Body of pancreas (tissue), 4 donors: ENCODE measurements at places on chromosomes 16 and 17. TPM values are rescaled to one million over a fixed set of nuclear protein-coding genes. Genes with fewer than 3 reads are reported as not detected.

GRCh38 chr17:49798738-49799137, 10.3 kb downstream of the KAT7 start:
- DNase-seq, result no peak

DNA sequence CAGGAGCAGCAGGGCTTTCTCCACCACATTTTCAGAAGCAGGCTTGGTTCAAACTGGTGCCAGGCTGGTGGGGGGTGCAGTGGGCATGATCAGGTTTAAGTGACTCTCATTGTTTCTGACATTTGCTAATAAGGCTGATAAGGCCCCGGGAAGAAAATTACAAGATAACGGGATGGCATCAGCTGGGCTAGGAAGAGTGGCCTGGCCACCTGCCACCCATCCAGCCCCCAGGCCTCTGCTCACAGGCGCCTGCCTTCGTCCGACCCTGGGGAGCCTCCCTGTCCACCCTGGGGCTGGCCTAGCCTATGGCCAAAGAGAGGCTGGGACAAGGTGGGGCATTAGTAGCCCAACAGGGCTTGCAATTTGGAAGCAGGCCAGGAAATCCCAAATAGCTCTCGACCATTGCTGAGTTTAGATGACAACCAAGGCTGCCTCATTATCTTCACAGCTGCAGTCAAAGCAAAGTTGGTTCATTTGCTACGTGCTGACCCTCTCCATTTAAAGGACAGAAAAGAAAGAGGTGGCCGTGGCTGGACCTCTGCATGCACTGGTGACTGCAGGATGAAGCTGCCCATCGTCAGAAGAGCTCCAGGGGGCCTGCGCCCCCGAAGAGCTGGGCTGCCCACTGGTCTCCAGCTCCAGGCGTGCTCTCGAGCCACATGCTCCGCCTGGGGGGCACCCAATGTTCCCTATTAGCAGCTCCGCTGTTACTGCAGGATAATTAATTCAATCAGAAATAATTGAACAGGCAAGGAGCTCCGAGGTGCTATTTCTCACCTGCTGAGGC, 44.9 kb downstream of the PEMT start:
- no peak for DNase-seq

DNA sequence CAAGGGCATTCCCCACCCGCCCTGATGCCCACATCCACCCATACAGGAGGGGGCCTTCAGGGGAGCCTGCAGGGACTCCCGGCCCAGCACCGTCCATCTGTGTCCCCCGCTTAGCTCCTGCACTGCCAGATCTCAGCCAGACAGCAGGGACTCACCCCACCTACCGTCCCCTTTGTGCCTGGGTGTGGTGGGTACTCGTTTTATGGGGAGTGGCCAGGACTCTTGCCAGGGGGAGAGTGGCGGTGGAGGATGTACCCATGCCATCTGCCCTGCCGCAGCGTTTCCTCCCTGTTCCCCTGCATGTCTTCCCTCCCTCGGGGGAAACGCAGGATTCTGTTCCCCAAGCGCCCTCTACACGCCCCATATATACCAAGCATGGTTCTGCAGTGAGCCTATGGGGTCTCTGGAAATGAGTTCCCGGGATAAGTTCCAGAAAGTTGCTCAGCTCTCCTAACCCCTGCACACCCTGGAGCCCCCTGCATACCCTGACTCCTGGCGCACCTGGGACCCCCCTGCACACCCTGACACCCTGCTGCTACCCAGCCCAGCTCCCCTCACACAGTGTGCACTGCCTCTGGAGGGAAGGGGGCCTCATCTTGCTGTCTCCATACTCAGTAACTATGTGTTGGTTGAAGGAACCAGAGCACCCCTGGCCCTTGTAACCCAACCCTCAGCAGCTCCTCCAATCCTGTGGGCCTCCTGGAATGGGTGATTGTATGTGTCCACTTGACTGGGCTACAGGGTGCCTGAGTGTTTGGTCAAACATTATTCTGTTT, 4.2 kb upstream of the MAFG start:
- DNase-seq, result no peak

GRCh38 chr17:18136357-18136756, 27.8 kb downstream of the MYO15A start:
- DNase-seq, result no peak

DNA sequence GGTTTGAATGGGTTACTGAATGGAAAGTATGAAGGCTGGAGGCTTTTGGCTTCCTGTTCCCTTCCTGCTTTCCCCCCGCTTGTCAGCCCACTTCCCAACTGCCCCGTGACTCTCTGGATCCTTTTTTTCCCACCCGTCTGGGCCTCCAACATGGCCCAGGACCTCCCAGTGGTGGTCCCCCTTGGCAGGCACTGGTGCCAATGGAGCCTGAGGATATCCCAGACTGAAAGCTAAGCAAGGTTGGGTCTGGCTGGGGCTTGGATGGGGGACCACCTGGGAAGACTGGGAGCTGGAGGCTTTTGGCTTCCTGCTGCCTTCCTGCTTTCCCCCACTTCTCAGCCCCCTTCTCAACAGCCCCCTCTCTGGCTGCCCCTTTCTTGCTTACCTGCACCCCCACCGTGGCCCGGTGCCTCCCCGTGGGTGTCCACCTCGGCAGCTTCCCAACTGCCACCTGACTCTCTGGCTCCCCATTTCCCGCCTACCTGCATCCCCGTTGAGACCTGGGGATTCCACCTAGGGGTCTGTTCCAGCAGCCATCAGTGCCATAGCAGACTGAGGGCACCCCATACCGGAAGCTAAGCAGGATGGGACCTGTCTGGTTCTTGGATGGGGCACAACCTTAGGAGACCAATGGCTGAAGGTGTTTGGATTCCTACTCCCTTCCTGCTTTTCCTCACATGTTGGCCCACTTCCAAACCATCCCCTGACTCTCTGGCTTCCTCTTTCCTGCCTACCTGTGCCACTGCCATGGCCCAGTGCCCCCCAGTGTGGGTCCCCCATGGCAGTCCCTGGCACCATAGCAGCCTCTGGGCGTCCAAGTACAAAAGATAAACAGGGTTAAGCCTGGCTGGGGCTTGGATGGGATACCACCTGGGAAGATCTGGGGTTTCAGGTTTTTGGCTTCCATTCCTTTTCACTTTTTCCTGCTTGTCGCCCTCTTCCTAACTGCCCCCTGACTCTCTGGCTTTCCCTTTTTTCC, 2295.3 kb downstream of the TP53TG3F start:
- no peak for DNase-seq

DNA sequence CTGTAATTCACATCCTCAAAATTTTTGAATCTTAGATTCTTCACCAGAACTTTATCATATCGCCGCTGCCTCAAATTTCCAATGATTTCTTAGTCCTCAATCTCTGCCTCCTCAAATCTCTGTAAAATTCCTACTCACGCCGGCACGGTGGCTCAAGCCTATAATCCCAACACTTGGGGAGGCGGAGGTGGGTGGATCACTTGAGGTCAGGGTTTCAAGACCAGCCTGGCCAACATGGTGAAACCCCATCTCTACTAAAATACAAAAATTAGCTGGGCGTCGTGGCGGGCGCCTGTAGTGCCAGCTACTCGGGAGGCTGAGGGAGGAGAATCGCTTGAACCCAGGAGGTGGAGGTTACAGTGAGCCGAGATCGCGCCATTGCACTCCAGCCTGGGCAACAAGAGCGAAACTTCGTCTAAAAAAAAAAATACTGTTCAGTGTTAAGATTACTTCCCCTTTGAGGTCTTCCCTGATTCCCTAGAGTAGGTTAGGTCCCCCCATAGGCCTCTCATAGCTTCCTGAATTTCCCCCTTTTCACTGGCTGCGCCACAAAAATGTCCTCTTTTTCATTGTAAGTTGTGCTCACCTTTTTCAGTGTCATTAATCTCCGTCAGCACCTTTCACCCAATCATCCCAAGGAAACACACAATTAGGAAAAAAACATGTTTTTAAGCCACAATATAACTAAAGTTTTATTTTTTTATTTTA, 919 bp upstream of the CBX1 start:
- DNase-seq, result no peak

- no peak for DNase-seq
Measured at GRCh38 chr17:64171041-64171440, 41.1 kb upstream of the ERN1 start.

DNA sequence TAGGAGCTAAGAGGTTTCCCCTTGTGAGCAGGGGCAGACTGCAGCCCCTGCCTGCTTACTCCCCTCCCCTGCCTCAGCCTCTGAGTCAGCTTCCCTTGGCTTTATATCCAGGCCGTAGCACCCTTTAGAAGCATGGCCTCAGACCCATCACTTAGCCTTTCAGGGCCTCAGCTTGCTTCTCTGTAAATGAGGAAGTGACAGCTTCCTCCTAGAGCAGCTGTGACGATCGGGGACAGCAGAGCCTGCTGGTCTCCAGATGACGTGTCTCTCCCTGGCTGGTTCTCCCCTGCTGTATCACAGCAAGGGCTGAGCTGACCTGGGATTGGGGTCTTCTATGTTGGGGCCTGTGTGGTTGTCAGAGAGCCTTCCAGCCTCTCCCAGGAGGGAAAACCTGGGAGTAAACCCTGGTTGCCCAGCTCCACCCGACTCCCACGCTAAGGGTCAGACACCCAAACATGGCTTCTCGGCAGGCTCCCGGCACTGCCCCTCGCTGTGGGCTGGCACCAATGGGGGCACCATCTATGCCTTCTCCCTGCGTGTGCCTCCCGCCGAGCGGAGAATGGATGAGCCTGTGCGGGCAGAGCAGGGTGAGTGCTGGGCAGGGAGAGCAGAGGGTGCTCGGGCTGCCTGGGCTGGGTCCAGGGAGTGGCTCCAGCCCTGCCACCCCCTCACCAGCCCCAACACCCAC, 16.3 kb upstream of the MYO15B start:
- DNase-seq, result no peak

GRCh38 chr17:74015990-74016389, 187.5 kb upstream of the RPL38 start:
- no peak for DNase-seq

DNA sequence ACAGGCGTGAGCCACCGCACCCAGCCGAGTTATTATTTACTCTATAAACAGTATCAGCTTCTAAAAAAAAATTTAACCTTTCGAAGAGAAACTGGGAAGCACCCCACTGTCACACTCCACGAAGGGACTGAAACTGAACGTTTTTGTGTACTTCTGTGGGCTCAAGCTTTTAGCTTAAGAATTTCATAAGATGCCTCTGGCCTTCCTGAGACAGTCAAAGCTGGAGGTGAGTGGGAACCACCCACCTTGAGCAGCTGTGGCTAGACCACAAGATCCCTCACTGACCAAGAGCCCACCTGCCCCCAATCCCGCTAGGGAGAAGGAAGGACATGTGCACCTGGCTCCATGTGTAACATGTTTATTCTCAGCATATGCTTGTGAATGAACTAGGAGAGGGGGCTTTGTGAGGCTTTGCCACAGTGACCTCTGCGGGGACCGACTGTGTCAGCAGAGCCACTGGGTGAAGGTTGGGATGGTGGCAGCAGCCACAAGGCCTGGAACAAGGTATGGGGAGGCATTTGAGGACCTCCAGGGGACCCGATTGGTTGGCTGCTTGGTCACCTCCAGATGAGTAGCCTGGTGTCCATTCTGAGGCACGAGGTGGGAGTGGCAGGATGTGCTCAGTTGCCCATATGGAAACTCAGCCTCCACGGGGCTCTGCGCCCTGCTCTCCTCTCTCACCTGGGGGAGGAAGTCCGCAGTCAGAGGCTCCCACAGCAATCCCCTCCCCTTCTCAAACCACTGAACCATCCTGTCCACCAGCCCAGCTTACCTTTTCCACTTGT, 4.8 kb downstream of the DPEP3 start:
- DNase-seq, result no peak

DNA sequence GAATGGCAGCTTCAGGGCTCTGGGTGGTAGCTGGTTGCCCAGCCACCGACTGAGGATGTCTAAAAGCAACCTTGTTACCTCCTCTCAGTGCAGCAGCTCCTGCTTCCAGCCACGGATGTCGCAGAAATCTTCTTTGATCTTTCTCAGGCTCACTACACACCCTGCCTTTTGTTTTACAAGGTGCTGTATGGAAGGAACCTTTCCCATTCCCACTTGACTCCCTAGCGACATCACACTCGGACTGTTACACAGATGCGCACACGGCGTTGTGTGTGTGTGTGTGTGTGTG, 135.8 kb upstream of the CPHXL start:
- no peak for DNase-seq

DNA sequence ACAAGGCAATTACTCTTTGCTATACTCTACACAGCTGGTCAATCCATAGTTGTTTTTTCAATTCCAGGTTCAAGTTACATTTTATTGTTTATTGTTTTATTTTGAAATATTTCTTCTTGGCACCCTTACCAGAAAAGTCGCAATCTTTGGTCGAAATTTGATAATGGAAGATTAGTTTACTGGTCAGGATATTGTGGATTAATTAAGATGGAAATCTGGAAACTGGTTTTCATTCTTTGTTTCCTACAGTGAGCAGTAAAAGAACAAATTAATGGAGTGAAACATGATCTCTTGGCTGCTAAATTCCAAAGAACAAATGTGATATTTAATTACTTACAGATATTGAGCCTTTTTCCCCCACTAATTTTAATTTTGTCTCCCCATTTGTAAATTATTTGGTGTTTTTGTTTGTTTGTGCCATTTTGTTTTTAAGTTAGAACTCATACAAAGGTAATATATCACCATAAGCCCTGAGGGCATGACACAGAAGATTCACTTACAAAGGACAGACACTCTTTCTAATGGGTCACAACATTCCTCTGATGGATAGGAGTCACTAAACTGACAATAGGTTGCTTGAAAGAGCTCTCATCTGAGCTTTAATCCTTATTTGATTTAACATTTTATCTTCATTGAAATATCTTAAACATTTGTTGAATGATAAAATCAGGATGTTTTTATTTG, 700.2 kb downstream of the KCNJ2 start:
- no peak for DNase-seq

DNA sequence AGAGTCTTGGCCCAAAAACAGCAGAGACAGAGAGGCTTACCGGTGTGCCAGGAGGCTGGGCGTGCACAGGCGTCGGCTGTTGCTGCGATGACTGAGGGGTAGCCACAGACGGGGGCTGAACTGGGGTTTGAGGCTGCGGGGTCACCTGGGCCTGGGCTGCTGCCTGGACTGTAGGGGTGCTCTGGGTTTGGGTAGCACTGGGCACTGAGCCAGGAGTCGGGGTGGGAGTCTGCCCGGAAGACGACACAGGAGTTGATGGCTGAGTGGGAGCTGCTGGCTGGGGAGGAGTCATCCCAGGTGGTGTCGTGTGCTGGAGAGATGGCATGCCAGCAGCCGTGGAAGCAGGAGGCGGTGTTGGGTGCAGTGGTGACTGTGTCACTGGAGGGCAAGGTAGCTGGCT, 53.2 kb upstream of the TRAP1 start:
- DNase-seq, result no peak

DNA sequence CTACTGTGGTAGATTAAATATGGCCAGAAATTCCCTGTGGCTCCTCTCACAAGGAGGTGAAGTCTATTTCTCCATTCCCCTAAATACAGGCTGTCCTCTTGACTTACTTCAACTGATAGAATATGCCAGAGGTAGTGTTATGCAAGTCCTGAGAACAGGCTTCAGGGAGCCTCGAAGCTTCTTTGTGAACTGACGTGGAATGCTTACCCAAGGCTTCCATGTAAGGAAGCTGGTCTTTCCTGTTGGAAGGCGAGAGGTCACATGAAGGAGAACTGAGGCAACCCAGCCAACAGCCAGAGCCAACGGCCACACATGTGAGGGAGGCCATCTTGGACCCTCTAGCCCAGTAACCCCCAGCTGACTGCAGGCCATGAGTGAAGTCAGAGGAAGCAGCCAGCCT, 267.9 kb downstream of the MRTFB start:
- no peak for DNase-seq

GRCh38 chr16:30941600-30942425, 7.1 kb upstream of the ORAI3 start:
- peak; percentile 87 for DNase-seq

Gene SDK2
- 0.26 TPM for total RNA-seq

Gene HYDIN
- total RNA-seq, result 5.6 TPM

Gene CA5A
- total RNA-seq, result not detected

Gene GAN
- total RNA-seq, result 3.6 TPM

Gene DPEP3
- not detected for total RNA-seq

Gene ZNF267
- total RNA-seq, result 11.5 TPM
